ENCODE measurements at places on chromosomes 11 and 22.

DNA sequence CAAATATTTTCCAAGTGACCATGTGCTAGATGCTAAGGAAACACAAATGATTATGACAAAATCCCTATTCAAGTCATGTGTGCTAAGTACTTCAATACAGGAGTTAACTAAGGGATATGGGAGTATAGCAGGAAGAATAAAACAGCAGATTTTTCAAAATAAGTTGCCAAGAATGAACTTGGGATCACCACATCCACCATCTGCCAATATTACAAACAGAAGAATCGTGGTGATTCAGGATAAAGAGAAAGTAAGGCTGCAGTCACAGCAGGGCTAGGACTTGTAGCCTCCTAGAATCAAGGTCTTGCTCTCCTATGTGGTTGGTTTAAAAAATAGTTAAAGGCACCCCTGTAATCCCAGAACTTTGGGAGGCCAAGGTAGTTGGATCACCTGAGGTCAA is 34.3 kb downstream of the MRTFA start:
- H3K4me1 ChIP-seq = peaks cover 44% of the 10 kb centered on the region
- H3K36me3 ChIP-seq = no peaks in the 10 kb centered on the region
- no peaks in the 10 kb centered on the region for H3K27me3 ChIP-seq
- no peak for DNase-seq

GRCh38 chr11:27468209-27468994 is 4.2 kb downstream of the LGR4 start:
- H3K27ac ChIP-seq = no peak overlapping the region
- H3K36me3 ChIP-seq = no peaks in the 10 kb centered on the region
- peaks cover 27% of the 10 kb centered on the region for H3K27me3 ChIP-seq
- DNase-seq = no peak

DNA sequence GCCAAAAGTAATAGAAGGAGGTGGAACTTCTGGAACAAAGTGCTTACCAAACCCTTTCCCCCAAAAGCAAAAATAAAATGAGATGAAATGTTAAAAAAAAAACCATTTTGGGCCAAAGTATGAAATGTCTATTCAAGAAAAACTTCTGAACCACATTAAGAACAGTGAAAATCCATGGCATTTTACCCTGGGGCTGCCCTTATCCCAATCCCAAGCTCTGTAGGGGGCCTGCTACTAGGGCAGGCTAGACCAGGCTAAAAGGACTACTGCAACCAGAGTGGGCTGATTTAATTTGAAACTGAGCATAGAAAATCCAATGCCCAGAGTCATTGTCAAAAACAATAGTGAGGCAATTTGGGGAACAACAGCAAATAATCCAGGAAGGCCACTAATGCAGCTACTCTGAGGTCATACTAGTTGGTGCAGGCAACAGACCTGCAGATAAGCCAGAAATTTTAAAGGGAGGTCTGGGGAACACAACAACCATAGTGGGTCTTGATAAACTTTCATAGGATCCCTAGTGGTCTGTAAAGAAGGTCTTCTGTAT is 99.4 kb downstream of the RELT start:
- H3K27ac ChIP-seq = no peak overlapping the region
- H3K36me3 ChIP-seq = peaks cover 14% of the 10 kb centered on the region
- H3K4me3 ChIP-seq = no peak overlapping the region
- DNase-seq = no peak

GRCh38 chr11:65128182-65129145 is 5.9 kb downstream of the SYVN1 start:
- no peak for DNase-seq
- peaks cover 3% of the 10 kb centered on the region for H3K27me3 ChIP-seq
- H3K27ac ChIP-seq = no peak overlapping the region
- H3K4me3 ChIP-seq = no peak overlapping the region

DNA sequence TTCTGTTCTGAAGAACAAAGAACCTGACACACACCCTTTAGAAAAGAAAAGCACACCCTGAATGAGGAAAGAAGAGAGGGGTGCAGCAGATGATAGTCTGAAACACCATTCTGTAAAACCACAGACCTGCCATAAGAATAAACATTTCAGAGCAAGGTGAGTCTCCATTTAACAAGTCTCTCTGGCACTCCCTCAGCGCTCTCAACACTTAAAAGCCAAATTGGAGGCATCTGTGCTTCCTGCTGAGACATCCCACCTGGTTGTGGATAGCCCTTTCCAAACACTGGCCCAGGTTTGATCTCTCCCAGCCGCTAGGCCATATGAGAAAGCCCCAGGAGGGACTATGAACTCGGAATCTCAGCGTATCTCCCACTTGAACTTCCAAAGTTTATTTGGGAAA is 36.3 kb downstream of the ETS1 start:
- peaks cover 60% of the 10 kb centered on the region for H3K4me1 ChIP-seq
- H3K4me3 ChIP-seq = peak overlapping the region; percentile 18
- DNase-seq = no peak
- H3K36me3 ChIP-seq = no peaks in the 10 kb centered on the region

DNA sequence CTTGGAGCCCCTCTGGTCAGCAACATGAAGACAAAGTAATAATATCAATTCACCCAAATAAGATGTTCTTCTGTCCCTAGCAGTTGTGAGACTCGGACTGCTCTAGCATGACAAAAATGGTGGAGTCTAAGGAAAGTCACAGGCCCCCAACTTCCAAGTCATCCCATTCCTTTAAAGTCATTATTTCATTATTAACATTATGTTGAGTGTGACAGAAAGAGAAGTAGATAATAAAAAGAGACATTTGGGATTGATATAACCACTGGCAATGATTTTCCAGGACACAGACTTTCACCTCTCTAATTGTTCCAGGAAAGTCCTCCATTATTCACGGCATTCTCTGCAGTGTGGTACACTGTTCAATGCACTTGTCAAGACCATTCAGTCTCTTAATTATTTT is 1533.0 kb upstream of the TENM4 start:
- H3K27ac ChIP-seq = no peak overlapping the region
- no peak for DNase-seq
- H3K36me3 ChIP-seq = no peaks in the 10 kb centered on the region
- no peak overlapping the region for H3K4me3 ChIP-seq
- no peaks in the 10 kb centered on the region for H3K27me3 ChIP-seq
- no peaks in the 10 kb centered on the region for H3K4me1 ChIP-seq

GRCh38 chr11:35594680-35595079 is 23.6 kb upstream of the FJX1 start:
- no peaks in the 10 kb centered on the region for H3K4me1 ChIP-seq
- no peak for DNase-seq
- peaks cover 3% of the 10 kb centered on the region for H3K27me3 ChIP-seq
- no peaks in the 10 kb centered on the region for H3K36me3 ChIP-seq

- H3K27me3 ChIP-seq = peaks cover 3% of the 10 kb centered on the region
- H3K36me3 ChIP-seq = no peaks in the 10 kb centered on the region
- H3K4me1 ChIP-seq = no peaks in the 10 kb centered on the region
Measured at GRCh38 chr22:50710221-50710620, 27.8 kb upstream of the ACR start.

DNA sequence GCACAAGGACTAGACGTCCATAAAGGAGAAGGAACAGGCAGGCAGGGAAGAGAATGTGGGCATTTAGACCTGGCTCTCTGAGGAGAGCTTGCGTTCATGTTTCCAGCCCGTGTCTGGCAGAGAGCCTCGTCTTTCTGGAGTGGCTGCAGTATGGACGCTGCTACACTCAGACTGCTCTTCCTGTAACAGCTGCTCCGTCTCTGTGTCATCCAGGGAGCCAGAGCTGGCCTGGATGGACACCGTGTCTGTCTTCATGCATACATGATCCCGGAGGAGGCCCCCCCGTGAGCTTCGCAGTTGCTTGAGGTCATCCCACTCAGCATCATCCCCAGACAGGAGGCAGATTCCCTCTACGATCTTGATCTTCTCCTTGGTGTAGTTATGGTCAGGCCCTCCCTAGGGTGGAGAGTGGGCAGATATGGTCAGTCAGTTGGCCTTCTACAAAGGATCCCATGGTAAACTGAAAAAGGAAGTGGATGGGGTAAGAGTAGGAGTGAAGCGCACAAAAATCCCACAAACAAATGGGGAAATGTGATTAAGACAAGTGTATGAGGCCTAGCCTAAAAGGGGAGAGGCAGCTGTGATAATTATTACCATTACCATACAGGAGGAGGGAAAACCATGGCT is 13.0 kb upstream of the CKAP5 start:
- no peak for DNase-seq
- no peaks in the 10 kb centered on the region for H3K4me1 ChIP-seq
- H3K36me3 ChIP-seq = no peaks in the 10 kb centered on the region
- peak overlapping the region; percentile 23 for H3K27ac ChIP-seq
- no peaks in the 10 kb centered on the region for H3K27me3 ChIP-seq

GRCh38 chr11:120270386-120270785 is 30.4 kb downstream of the POU2F3 start:
- no peak for DNase-seq
- peaks cover 9% of the 10 kb centered on the region for H3K27me3 ChIP-seq
- no peak overlapping the region for H3K27ac ChIP-seq
- H3K4me1 ChIP-seq = no peaks in the 10 kb centered on the region
- no peak overlapping the region for H3K4me3 ChIP-seq

GRCh38 chr11:2540992-2541680 is 96.3 kb downstream of the KCNQ1 start:
- no peaks in the 10 kb centered on the region for H3K4me1 ChIP-seq
- no peak overlapping the region for H3K27ac ChIP-seq
- H3K36me3 ChIP-seq = no peaks in the 10 kb centered on the region
- H3K27me3 ChIP-seq = peaks cover 3% of the 10 kb centered on the region
- H3K4me3 ChIP-seq = no peak overlapping the region
- DNase-seq = no peak

- no peaks in the 10 kb centered on the region for H3K27me3 ChIP-seq
- DNase-seq = no peak
- H3K4me1 ChIP-seq = no peaks in the 10 kb centered on the region
Measured at GRCh38 chr11:133047036-133047770, 485.1 kb downstream of the OPCML start.

DNA sequence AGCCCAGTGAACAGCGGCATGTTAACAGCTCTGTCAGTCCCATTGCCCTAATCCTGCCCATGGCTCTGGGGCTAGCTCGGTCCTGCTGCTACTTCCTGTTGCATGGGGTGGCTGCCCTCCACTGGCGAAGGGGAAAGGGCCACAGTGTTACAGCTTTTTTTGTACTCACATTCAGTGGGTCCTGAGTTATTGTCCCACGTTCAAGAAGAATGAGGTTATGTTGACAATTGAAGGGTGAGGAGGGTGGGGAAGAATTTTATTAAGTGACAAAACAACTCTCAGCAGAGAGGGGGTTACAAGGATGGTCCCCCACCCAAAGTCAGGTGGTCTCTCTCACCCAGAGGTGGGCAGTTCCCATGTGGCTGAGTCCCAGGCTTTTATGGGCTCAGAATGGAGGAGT is 17.7 kb upstream of the MS4A7 start:
- no peaks in the 10 kb centered on the region for H3K36me3 ChIP-seq
- no peak for DNase-seq
- no peak overlapping the region for H3K4me3 ChIP-seq
- peaks cover 5% of the 10 kb centered on the region for H3K27me3 ChIP-seq
- no peak overlapping the region for H3K27ac ChIP-seq
- H3K4me1 ChIP-seq = no peaks in the 10 kb centered on the region

DNA sequence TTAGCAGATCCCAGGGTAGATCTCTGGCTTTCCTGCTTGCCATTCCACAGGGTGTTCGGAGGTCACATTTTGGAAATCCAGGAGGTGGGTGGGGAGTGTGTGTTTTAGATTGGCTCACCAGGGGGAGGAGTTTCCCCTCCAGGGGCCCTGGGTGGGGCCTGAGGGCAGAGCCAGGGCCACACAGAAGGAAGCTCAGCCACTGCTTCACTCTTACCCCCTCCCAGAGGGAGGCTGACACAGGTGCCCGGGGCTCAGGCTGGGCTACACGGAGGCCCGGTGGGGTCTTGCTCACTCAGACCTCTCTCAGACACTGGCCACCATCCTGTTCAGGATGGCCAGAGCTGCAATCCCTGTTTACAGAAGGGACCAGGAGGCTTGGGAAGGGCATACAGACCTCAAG is 2.5 kb downstream of the WNT7B start:
- no peak overlapping the region for H3K4me3 ChIP-seq
- H3K27ac ChIP-seq = no peak overlapping the region
- DNase-seq = no peak
- H3K4me1 ChIP-seq = no peaks in the 10 kb centered on the region
- peaks cover 11% of the 10 kb centered on the region for H3K27me3 ChIP-seq

- peaks cover 40% of the 10 kb centered on the region for H3K4me1 ChIP-seq
- peaks cover 7% of the 10 kb centered on the region for H3K27me3 ChIP-seq
- no peak for DNase-seq
- no peaks in the 10 kb centered on the region for H3K36me3 ChIP-seq
Measured at GRCh38 chr11:66845143-66845875, 2.1 kb downstream of the RCE1 start.

DNA sequence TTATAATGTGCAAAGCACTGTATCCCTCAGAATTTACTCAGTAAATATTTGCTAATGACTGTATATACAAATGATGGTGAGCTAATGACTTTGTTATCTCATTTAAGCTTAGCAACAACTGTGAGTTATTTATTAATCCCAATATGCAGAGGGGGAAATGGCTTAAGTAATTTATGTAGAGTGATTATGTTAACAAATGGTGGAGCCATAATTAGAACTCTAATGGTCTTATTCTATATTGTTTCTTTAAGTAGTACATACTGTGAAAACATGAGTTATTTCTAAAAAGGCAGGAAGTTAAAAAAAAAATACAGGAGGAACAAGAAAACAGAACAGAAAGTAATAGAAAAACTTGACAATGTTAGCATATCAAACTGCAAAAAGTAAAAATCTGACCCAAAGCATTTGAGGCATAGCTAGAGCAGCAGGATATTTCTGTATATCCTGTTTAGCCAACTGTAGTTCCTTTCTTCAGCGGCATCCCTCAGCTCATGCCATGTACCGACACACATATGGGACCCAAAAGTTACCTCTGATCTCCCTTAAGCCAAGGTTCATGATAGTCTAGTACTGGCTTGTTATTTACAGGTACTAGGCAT is 94.2 kb downstream of the FCHSD2 start:
- H3K4me3 ChIP-seq = no peak overlapping the region
- DNase-seq = no peak
- H3K36me3 ChIP-seq = no peaks in the 10 kb centered on the region
- peaks cover 24% of the 10 kb centered on the region for H3K4me1 ChIP-seq
- H3K27ac ChIP-seq = peak overlapping the region; percentile 43

GRCh38 chr11:44223238-44223637 is 86.7 kb downstream of the ALX4 start:
- H3K4me3 ChIP-seq = no peak overlapping the region
- peaks cover 18% of the 10 kb centered on the region for H3K4me1 ChIP-seq
- no peaks in the 10 kb centered on the region for H3K27me3 ChIP-seq
- H3K27ac ChIP-seq = no peak overlapping the region
- DNase-seq = no peak
- peaks cover 23% of the 10 kb centered on the region for H3K36me3 ChIP-seq

Data from immature natural killer cell (primary cell).